ENCODE measurements at places on chromosomes 3 and 15.
A peak's percentile ranks its signal among the peaks of the same experiment; 100 is the strongest.

DNA sequence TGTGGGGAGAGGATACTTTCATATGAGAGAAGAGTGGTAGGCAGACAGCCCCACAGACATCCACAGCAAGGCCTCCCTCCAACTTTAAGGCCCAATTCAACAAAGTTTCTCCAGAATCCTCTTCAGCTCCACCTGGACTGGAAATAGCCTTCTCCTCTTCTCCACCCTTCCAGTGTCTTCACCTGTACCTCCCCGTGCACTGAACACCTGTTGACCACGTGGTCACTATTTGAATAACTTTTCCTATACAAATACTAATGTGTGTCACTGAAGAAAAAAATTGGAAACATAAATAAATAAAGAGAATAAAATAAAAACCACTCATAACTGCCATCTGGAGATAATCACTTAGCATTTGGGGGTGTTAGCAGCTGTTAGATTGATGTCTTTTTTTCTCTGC, 52.9 kb downstream of the CCNL1 start:
- no peak for DNase-seq

- DNase-seq, result peak; percentile 65
Measured at GRCh38 chr3:197809356-197810020, 18.4 kb downstream of the LRCH3 start.

GRCh38 chr3:41301548-41301947, 102.2 kb downstream of the CTNNB1 start:
- DNase-seq, result no peak

- no peak for DNase-seq
Measured at GRCh38 chr3:127250032-127250431, 37.8 kb downstream of the PRR20G start.

- DNase-seq, result no peak
Measured at GRCh38 chr3:130379274-130379673, 33.8 kb downstream of the COL6A5 start.

- no peak for DNase-seq
Measured at GRCh38 chr3:62376454-62376720, 3.0 kb upstream of the FEZF2 start.

DNA sequence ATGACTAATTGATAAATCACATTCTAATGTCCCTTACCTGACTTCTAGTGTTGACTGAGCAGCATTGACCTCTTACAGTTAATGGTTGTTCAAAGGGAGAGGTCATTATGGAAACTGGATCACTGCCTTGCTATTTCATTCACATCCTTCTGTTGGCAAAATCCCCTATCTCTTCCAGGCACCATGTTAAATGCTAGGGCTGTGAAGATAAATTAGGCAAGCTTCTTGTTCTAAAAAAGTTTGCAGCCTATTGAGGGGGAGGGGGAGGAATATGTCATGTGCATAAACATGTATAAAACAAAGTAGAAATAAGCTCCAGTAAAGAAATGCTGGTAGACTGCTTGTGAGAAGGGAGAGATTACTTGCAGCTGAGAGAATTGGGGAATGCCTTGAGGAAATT, 84.8 kb upstream of the MLF1 start:
- DNase-seq, result no peak

GRCh38 chr15:53565721-53566120, 193.7 kb downstream of the WDR72 start:
- DNase-seq, result no peak

- no peak for DNase-seq
Measured at GRCh38 chr15:101451266-101451799, 38.2 kb downstream of the PCSK6 start.

DNA sequence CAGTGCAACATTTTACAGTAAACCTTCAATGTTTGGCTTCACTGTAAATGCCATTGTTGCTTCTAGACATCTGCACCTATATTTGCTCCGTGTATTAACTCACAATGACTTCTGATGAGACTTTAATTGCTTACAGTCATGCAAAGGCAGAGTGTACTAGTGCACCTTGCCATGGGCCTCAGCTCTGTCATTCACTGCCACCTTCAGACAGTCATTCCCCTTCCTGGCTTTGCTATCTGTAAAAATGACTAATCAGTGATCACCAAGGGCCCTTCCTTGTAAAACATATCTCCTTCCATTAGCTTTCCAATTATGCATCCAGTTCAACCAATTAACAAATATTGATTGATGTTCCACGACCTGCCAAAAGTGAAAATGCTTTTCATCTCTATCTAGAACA, 120.3 kb downstream of the ARRDC4 start:
- DNase-seq, result no peak

GRCh38 chr3:71718072-71718471, 7.1 kb downstream of the EIF4E3 start:
- DNase-seq, result no peak

DNA sequence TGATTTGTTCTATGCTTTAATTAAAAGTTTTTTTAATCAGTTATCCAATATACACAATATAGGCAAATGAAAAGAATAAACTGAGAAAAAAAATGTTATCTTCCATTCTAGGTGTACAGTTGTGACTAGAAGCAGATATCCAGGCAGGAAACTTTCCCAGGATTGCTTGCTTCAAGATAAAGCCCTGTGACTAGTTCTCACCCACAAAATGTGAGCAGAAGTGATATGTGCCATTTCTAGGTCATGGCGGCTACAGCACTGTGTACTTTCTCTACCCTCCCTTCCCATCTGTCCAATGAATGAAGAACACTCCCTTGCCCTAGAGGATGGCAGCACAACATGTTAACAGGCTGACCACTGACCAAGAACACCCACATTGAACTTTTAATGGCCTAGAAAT, 110.5 kb upstream of the STT3B start:
- no peak for DNase-seq

DNA sequence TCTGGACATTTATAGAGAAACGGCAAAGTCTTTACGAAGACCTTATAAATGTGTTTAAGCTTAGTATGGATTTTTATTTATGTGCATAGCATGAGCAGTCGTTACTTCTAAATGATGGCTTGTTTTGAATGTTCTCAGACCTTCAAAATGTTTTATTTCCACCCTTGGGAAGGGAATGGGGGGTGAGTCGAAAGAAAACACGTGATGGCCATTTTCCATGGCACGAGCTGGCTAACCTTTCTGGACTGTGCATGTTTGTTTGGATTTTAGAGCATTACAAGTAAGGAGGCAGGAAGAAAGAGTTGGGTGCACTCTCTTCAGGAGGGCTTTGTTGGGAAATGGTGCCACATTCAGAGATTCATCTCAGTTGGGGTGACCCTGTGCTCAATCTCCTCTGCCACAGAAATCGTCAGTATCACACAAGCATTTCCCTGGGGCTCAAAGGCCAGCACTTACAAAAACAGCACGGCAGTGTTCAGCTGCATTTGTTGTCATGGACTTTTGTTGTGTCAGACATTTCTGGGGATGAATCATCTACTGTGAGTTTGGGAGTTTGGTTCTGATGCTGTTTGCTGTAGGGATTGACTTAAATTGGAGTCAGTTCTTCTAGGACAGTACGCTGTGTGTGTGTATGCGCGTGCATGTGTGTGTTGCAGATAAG, 52.3 kb upstream of the ADAMTS9 start:
- DNase-seq, result no peak

DNA sequence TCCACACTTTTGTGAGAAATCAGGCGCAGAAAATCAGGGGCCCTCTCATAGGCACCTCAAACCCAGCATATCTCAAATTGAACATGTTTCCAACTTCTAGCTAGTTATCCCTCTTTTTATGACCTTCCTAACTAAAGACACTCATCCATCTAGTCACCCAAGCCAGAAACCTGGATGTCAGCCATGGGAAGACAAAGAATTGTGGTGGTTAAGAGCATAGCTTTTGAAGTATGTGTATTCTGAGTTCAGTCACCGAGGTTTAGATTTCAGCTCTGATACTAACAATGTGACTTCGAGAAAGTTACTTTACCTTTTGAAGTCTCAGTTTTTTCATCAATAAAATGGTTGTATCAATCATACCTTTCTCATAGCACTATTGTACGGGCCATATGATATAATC, 495.5 kb downstream of the NLGN1 start:
- no peak for DNase-seq

DNA sequence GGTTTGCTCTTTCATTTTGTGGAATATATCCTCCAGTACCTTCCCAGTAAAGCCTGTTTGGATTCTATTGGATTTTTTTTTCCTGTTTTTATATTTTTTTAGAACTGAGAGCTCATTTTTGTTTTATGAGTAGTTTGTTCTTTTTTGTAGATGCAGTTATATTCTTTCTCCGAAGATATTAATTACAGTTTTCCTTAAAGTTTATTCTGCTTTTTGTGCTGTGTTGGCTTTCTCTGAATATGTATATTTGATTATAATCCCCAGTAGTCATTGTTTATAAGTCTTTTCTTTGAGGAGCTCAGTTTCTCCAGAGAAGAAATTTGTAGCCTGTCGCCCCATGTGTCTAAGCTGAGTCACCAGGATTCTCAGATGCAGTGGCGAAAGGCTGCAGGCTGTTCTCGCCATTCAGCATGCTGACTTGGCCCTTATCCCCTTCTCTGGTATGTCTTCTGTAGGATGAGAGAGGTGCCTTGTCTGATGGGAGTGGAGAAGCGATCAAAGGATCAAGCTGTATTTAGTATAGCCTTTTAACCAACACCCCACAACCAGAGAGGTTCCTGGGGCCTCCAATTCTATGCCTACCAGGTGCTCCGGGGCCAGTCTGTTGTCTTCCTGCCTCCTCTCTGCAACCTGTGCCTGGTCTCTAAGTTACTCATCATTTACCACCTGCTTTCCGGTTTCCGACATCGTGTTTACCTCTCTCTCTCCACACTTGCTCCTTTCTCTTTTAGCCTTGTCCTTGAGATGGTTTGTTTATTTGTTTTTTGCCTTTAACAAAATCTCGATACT, 31.7 kb upstream of the MFSD1 start:
- DNase-seq, result peak; percentile 42

DNA sequence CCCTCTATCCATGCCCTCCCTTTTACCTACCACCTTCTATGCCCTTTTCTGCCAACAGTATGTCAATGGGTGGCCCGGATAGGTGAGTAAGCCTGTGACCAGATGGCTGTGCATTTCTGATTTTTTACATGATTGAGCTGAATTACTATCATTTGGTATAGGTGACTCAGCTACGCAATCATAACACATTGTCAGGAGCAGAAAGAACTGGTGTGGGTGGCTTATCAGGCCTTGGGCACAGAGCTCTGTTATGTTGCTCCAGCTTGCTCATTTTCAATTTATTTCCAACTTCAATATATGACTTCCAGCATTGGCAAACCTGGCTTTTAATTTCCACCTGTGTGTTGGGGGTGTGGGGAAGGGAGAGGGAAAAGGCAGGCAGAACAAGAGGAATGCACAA, 86.6 kb upstream of the AGBL1 start:
- no peak for DNase-seq

DNA sequence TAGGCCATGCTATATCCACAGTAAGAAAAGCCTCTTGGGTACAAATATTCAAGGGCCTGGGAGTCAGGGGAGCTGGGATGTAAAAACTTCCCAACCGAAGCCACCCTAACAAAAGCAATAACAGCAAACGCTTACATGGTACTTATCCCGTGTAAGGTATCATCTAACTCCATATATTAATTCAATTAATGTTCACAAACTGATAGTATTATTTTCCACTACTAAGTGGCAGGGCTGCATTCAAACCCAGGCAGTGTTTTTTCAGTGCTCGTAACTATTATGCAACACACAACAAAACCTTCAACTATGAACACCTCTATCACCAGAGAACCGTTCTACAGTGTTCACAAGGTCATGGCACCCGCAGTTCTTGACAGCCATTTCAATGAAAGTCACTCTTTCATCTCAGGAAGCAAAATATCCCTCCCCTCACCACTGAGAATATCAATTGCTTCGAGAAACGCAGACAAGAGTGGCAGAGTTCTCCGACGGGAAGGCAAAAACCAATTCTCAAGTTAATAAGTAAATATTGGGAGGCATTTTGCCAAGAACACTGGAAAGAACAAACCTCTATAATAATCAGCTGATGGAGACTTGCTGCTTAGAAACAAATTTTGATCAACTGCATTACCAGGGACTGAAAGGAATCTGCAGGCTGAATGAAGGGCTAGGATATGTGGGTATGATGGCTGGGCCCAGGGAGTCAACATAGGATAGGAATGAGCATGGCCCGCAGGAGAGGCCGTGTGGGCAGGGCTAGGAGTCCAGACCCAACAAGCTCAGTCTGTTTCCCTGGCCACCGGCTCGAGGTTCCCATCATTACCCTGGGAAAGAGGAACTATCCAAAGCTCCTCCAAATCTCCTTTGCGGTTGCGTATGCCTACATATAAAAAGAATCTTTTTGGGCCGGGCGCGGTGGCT, 72.3 kb downstream of the XXYLT1 start:
- no peak for DNase-seq

GRCh38 chr3:174651951-174652350, 207.2 kb upstream of the NAALADL2 start:
- no peak for DNase-seq

GRCh38 chr15:91916051-91916450, 62.5 kb downstream of the SLCO3A1 start:
- no peak for DNase-seq

- DNase-seq, result no peak
Measured at GRCh38 chr3:197068077-197068476, 38.5 kb upstream of the MELTF start.

GRCh38 chr3:110301781-110302180, 769.8 kb upstream of the NECTIN3 start:
- no peak for DNase-seq

DNA sequence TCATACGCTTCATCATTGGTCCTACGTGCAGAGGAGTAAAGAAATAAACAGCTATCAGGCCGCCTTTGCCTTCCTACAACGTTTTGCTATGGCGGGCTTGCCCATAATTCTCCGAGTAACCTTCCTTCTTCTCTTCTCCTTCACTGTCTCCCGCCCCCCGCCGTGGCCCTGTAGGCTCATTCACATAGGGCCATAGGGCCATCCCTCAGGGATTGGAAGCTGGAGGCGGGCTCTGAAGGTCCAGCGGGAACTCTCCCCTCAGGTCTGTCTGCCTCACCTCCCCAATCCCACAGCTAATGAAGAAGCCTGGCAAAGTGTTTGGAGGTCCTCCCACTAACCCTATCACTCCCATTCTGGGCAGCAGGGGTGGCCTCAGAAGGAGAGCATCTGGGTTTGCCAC, 43.6 kb downstream of the SEMA5B start:
- DNase-seq, result no peak

DNA sequence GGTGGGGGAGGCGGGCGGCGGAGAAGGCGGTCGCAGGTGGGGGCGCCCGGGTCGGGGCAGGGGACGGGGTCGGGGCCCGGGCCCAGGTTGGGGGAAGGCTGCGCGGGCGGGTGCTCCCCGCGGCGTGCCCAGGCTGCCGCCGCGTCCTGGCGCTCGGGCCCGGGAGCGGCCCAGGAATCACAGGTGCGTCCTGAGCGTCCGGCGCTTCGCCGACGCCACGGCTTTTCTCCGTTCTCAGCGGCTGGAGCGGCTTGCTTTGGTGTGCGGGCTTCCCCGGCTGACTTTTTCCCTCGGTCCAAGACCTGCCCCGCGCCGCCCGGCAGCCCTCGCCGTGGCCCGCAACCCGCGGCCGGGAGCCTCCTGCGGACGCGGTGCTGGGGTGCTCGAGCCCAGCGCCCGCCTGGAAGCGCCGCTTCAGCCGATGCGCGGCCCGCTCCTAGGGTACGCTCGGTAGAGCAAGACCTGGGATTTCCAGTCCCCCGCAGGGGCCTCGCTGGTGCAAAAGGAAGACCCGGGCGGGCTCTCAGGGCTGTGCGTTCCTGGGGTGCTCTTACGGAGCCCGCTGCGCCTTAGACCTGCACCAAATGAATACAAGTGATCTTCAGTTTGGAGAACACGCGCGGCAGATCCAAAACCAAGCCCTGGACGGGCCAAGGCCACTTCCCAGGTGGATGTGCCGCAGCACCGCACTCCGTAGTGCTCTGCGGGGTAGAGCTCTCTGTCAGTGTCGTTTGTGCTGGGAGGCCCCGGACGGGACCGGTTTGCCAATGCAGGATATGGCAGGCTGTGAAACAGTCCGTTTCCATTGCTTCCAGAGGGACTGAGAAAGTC, 639 bp downstream of the NIPA1 start:
- no peak for DNase-seq

GRCh38 chr15:84830036-84830435, 12.9 kb downstream of the ALPK3 start:
- no peak for DNase-seq
